ENCODE measurements at places on chromosomes 2 and 18. TPM values are rescaled to one million over a fixed set of nuclear protein-coding genes. Genes with fewer than 3 reads are reported as not detected.

The HMSD gene
- total RNA-seq, result 0.03 TPM

The GPR75 gene
- 1.1 TPM for total RNA-seq

The GAL3ST2 gene
- total RNA-seq, result 0.15 TPM

The SIX2 gene
- total RNA-seq, result 2.5 TPM

The PSMA8 gene
- total RNA-seq, result not detected

The DNMT3A gene
- total RNA-seq, result 5.7 TPM

The SMPD4 gene
- 83.6 TPM for total RNA-seq

The AGXT gene
- total RNA-seq, result not detected

Data from A549 treated with dexamethasone at 1 μM for 4 hours (cell line).